ENCODE measurements at places on chromosomes 5 and 9. TPM values are rescaled to one million over a fixed set of nuclear protein-coding genes. Genes with fewer than 3 reads are reported as not detected.

DNA sequence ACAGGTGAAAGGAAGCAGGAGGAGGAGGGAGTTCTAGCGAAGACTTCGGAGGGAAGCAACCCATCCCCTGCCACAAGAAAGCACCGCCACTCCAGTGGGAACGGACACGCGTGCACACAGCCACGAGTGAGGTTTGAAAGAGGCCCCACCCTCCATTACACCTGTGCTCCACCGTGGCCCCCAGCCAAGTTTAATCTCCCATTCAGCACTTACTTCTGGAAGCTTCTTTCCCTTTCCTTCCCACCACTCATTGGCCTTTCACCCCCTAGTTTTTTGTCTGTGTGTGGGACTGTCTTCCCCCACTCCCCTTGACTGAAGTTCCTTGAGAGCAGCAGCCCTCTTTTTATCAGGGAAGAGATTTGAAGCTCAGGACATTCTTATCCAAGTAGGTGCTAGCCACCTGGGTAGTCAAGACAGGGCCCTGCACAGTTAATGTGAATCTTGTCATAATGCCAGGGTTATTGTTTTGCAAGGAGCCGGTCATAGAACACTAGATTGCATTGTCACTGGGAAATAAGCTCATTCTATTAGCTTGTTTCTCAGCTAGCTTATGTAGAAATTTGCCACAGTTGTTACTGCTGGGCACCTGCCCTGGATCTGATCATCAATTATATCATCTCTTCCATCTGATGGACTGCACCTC lies 256.0 kb downstream of the DOCK8 start:
- H3K4me3 ChIP-seq = peak overlapping the region; percentile 66
- H3K27me3 ChIP-seq = no peaks in the 10 kb centered on the region
- H3K4me1 ChIP-seq = peaks cover 23% of the 10 kb centered on the region
- peak overlapping the region; percentile 76 for H3K27ac ChIP-seq
- no peaks in the 10 kb centered on the region for H3K36me3 ChIP-seq

- no peaks in the 10 kb centered on the region for H3K36me3 ChIP-seq
- no peak for DNase-seq
- H3K4me1 ChIP-seq = no peaks in the 10 kb centered on the region
- H3K4me3 ChIP-seq = no peak overlapping the region
These were observed 73.5 kb downstream of the SLF1 start for GRCh38 chr5:94691949-94692348.

- H3K27ac ChIP-seq = no peak overlapping the region
- no peak for DNase-seq
- H3K4me1 ChIP-seq = no peaks in the 10 kb centered on the region
These were observed 161.2 kb downstream of the CDH9 start for GRCh38 chr5:26877154-26877553.

- H3K36me3 ChIP-seq = no peaks in the 10 kb centered on the region
- no peak overlapping the region for H3K27ac ChIP-seq
- H3K4me1 ChIP-seq = peaks cover 15% of the 10 kb centered on the region
- no peak overlapping the region for H3K4me3 ChIP-seq
These were observed 49.6 kb upstream of the ABCA1 start for GRCh38 chr9:104977580-104977979.

DNA sequence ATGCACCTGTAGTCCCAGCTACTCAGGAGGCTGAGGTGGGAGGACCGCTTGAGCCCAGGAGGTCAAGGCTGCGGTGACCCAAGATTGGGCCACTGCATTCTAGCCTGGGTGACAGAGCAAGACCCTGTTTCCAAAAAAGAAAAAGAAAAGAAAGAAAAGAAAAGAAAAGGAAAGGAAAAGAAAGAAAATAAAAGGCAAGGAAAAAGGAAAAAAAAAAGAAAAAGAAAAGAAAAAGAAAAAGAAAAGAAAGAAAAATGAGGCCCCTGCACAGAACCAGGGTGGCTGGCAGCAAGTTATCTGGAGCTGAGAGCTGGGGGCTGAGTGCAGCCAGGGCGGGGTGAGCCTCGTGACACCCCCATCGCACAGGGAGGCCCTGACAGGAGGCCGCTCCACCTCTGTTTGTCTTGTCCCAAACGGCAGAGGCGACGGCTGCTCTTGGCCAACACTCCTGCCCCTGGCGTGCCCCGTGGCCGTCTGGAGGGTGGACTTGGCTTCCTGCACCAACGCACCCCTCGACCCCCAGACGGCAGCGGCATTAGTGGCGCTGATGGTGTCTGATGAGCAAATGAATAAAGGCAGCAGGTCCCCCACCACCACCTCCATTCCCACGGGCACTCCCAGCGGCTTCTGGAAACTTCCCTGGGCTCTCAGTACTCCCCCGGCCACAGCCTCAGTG lies 16.7 kb downstream of the EXD3 start:
- H3K36me3 ChIP-seq = no peaks in the 10 kb centered on the region
- DNase-seq = no peak
- H3K27me3 ChIP-seq = no peaks in the 10 kb centered on the region
- peak overlapping the region; percentile 46 for H3K4me3 ChIP-seq
- no peaks in the 10 kb centered on the region for H3K4me1 ChIP-seq
- H3K27ac ChIP-seq = peak overlapping the region; percentile 43

DNA sequence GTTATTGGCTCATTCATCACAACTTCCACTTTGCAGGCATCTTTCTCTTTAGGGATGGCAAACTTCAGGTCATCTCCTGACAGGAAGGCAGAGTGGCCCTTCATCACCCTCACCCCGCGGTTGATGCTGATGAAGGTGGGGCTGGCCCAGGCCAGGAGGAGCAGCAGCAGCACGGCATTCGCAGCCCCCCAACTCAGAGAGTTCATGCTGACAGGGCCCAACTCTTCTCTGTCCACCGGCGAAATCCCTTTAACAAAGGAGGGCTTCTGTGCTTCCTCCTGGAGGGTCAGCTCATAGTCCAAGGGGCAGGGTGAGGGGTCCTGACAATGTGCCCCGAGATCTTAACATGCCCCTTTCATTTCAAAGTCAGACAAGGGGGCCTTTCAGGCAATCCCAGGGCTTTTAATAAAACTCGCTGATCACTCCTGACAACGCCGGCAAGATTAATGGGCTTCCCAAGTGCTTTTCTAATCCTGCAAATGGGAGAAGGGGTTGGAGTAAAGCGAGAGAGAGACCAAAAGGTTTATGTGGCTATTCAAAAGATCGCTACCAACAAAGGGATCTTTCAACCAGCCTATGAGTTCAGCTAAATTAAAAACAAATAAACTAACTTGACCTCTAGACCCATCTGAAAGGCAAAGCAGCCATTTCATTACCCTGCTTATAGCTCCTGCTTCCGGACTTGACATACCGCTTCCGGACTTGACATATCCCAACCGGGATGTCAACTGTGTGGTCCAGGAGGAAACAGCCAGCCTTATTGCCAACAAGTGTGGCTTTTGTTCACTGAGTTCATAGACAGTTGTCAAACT lies 41.2 kb downstream of the FREM1 start:
- no peak overlapping the region for H3K4me3 ChIP-seq
- peak overlapping the region; percentile 49 for H3K27ac ChIP-seq
- DNase-seq = no peak
- peaks cover 35% of the 10 kb centered on the region for H3K4me1 ChIP-seq

The TLE1 gene
- total RNA-seq = 45.7 TPM

The NSUN2 gene
- 29.3 TPM for total RNA-seq

The ADAMTSL2 gene
- total RNA-seq = 0.81 TPM

The MORN5 gene
- total RNA-seq = 45.7 TPM

The SLC22A4 gene
- 0.49 TPM for total RNA-seq

The BHMT2 gene
- total RNA-seq = 37.5 TPM

The MARCOL gene
- total RNA-seq = not detected

All from sigmoid colon (tissue), 7 donors.